ENCODE measurements at places on chromosomes 13 and 19.

GRCh38 chr13:98813993-98814392 lies 61.5 kb upstream of the SLC15A1 start:
- DNase-seq = no peak

DNA sequence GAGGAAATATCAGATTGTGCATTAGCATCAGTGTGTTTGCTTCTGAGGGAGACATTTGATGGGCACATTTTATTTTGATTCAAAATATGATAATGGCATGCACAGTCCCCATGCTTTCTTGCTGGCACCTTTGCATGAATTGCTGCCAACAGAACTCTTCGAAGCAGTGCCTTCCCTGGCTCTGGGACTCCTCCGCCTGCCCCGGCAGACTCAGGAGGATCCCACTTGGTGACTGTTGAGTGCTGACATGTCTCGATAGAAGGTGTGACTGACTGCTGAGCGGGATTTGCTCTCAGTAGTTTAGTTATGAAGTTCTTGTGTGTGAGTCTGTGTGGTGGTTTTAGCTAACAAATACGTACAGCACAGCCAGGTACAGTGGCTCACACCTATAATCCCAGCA lies 239.7 kb downstream of the FGF9 start:
- no peak for DNase-seq

- DNase-seq = no peak
These were observed 348.0 kb downstream of the TEX29 start for GRCh38 chr13:111668451-111668850.

DNA sequence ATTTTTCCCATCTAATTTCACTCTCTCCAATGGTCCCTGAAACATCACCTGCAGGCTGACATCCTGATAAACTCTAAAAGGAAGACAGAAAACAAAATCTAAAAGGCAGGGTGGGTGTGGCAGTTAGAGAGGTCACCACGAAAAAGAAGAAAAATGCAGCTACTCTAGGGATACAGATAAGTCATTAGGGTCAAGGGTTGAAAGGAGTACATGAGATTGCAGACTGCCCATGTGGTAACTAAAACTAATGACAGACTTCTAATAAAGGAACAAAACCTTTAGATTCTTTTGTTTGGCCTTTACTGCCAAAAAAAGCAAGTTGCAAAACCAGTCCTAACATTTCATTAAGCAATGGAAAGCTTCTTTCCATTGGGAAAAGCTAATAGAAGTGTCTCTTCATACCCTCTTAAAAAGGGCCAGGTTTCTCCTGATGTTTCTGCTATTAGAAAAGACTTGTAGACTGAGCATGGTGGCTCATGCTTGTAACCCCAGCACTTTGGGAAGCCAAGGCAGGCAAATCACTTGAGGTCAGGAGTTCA lies 31.0 kb downstream of the THSD1 start:
- DNase-seq = no peak

- no peak for DNase-seq
These were observed 314.2 kb downstream of the DLEU7 start for GRCh38 chr13:50529154-50529882.

GRCh38 chr19:49801966-49802661 lies 11.0 kb downstream of the FUZ start:
- DNase-seq = no peak

DNA sequence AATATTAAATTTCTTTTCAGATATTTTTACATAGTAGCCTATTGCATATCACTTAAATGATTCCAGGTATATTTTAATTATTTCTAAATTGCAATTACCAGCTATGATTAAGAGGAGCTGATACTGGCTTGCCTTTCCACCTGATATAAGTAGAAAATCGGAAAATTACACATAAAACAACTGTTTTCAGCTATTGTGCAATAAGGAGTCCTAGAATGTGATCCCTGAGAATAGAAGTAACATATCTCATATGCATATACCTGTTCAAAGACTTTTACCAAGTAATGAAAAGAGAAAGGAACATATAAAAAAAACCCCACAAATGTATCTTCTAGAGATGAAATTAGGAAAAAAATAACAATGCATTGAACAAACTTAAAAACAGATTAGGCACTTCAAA lies 1354.6 kb upstream of the PCDH9 start:
- DNase-seq = no peak

DNA sequence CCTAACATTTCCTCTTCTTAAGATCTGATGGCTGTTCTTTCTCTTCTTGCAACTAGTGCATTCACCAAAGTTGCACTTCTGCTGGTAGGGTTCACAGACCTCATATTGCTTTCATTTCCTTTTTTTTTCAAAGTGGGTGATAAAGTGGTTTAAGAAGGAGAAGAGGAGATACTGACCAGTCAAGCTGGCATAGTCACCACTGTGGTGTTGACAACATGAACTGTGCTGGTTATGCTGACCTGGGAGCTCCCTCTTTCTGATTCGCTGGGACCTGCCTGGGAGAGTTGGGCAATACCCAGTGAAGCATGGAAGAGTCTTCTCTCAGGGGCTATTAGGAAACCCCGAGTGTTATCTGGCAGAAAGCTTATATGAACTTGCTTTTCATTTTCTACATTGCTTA lies 222.9 kb downstream of the SLITRK5 start:
- DNase-seq = no peak

GRCh38 chr13:31769575-31769974 lies 30.2 kb downstream of the RXFP2 start:
- no peak for DNase-seq

- DNase-seq = no peak
These were observed 5.2 kb downstream of the LRRC4B start for GRCh38 chr19:50562996-50563395.

DNA sequence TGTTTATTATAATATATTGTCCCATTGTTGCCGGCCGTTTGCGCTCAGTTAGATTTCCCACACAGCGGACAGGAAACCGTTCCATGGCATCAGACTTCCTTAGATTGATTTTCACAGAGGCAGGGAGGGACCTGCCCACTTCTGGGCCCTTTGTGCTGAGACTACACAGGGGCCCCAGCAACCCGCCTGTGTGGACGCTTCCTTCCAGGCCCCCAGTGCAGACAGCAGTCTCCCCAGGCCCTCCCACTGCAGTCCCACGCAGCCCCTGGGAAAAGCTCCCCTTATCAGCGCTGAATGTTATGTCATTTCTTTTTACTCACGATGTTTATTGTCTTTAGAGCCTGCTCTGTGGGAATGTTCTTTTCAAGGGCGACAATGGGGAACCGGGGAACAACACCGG lies 351.7 kb upstream of the ARGLU1 start:
- no peak for DNase-seq

GRCh38 chr13:34816245-34816884 lies 125.7 kb upstream of the NBEA start:
- no peak for DNase-seq

- DNase-seq = peak; percentile 51
These were observed 115.4 kb downstream of the ABCC4 start for GRCh38 chr13:95185851-95186250.

- no peak for DNase-seq
These were observed 204.5 kb downstream of the POU4F1 start for GRCh38 chr13:78398743-78399410.

DNA sequence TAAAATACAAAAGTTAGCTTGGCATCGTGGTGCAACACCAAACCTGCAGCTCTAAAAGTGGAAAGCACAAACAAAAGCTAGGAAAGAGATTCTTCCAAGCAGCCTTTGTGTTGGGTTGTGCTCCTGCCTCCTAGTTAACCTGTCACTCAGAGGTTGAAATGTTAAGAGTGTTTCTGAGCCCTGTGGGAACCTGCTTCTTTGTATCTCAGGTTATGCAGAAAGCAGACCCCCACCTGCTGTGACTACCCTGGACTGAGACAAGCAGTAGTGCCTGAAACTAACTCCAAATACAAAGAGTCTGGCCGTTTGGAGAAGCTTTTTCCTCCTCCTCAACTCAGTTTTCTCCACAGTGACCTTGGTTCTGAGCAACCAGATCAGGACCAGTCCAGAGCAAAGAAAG lies 158.4 kb upstream of the CSNK1A1L start:
- no peak for DNase-seq

All from CD4-positive, alpha-beta T cell treated with Interleukin-15 for 1 hour (primary cell).